COLO829 (cell line): ENCODE measurements at places on chromosomes 1 and 21.
A peak's percentile ranks its signal among the peaks of the same experiment; 100 is the strongest.

- DNase-seq, result peak; percentile 50
Observed at GRCh38 chr1:21261551-21262292, 28.5 kb downstream of the ECE1 start.

- DNase-seq, result peak; percentile 76
Observed at GRCh38 chr1:7549277-7550161, 221.6 kb upstream of the VAMP3 start.

DNA sequence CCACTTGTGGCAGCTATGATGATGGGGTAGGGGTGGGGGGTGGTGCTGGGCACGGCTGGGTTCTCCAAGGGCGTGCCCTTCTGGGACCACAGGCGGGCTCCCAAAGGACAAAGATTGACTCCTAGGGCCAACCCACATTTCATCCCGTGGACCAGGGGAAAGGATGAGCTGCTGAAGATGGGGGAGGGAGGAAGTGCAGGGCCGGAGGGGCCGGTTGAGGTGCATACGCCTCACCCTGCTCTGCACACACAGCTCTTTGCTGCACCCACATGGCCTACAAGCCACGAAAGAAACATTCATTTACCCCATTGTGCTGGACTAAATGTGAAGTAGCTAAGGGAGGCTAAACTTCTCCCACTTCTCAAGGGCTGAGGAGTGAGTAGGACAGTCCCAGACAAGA, 34.2 kb upstream of the GNPAT start:
- no peak for DNase-seq

- DNase-seq, result no peak
Observed at GRCh38 chr1:17161137-17161740, 42.0 kb upstream of the PADI2 start.

DNA sequence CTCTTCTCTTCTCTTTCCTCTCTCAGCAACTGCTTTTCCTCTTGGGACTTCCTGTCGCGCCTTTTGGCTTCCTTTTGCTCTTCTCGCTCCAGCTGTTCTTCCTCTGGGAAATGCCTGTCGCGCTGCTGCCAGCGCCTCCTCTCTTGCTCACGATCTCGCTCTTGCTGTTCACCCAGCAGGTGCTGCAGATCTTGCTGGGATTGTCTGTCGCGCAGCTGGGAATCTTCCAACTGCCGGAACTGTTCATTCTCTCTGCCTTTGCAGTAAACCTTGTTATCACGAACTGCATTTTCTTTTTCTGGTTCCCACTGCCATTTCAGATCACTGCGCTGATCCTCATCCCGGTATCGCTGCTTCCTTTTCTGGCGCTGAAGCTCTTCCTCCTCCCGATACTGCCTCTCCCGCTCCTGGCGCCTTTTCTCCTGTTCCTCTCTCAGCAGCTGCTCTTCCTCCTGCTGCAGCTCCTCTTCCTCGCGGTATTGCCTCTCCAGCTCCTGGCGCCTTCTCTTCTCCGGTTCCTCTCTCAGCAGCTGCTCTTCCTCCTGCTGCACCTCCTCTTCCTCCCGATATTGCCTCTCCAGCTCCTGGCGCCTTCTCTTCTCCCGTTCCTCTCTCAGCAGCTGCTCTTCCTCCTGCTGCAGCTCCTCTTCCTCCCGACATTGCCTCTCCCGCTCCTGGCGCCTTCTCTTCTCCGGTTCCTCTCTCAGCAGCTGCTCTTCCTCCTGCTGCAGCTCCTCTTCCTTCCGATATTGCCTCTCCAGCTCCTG, 5.8 kb downstream of the TCHH start:
- no peak for DNase-seq

GRCh38 chr1:168688644-168689326, 40.2 kb downstream of the DPT start:
- DNase-seq, result no peak

DNA sequence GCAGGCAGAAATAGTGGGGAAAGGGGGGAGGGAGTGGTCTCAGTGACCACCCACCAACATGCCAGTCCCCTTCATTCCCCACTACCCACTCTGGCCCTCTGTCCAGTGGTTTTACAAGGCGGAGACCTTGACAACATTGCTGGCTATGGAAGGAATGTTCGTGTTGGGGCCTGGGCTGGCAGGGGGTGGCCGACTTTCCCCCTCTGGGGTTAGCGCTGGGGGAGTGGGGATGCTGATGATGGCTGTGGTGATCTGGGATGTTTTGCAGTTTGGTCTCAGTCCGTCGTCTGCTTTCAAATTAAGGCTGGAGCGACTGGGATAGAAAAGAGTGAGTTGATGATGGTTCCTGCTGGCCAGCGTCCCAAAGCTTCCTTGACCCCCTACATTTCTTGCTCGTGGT, 20.3 kb downstream of the DDX20 start:
- DNase-seq, result no peak

DNA sequence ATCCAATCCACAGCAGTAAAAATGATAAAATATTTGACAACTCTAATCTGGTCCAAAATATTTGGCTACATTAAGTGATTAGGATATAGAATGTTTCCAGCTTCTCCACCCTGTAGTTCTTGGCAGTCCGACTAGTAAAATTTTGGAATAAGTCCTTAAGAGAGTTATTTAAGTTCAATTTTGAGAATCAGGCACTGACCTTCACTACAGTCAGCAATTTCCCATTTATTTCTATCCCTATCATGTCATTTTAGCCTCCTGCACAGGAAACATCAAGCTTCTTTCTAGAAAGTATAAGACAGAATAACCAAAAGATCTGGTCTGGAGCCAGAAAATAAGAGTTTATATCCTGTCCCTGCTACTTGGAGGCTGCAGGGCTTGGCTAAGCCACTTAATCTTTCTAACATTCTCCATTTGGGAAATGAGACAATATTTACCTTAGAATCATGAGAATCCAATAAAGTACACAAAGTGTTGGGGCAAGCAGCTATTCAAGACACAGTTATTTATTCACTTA, 162.2 kb downstream of the DPYD start:
- DNase-seq, result no peak

DNA sequence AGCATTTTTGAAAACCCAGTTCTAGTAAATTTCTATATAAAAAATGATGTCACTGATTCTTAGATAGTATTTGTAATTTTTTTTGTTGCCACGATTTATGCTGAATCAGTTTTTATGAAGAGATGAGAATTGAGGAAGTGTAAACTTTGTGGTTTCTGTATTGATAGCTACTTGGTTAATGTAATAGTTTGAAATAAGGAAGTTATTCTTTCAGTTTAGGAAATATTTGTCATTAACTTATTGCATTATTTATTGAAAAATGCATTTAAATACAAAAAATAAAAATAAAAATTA, 97.8 kb downstream of the ZFYVE9 start:
- no peak for DNase-seq

GRCh38 chr21:45056296-45056904, 18.0 kb upstream of the ADARB1 start:
- DNase-seq, result no peak

DNA sequence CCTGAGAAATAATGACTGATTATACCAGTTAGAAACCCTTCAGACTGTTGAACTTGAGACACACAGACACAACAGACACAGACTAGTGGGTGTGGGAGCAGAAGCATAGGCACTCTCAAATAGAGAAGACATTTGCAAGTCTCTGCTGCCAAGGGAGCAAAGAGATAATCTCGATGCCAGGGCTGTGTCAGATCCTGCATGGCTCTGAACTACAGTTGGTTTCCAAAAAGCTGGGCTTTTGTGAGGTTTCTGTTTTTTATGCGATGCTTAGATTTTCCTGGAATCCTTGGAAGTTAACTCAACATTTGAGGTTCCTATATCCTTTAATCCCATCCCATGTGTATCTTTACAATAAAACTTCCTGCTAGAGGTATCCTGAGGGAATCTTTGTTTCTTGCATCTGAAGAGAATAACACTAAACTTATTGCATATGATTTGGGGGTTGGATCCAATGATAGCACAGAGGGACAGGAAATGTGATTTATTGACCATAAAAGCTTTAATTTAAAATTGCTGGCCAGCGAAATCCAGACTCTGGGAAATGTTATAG, 236.4 kb downstream of the SPATA17 start:
- no peak for DNase-seq

DNA sequence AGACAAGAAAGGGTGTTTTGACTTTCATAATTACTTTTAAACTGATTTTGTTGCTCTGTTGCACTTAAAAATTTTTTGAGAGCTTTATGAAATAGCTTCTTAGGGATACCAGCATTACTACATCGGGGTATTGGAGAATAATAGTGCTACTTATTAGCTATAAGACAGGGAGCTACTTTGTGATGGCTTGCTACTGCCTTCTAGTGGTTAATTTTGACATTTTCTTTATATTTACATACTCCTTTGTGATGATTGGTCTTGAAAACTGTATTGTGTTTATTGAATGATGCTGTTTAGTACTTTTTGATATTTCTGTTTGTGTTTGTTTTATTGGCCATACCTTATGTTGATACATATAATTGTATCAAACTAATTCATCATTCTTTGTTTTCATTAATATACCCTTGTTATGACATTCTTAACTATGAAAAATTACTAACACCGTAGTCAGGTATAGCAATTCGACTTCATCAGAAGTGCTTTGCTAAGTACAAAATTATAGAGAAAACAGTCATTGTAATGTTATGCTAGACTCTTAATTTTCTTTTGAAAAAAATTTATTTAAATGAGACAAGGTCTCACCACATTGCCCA, 85.5 kb downstream of the CLIC4 start:
- peak; percentile 35 for DNase-seq
